Stimulated activated CD8-positive, alpha-beta memory T cell treated with anti-CD3 and anti-CD28 coated beads, Interleukin-2, amount 100 ng/mL, for 48 hours (primary cell): ENCODE measurements at places on chromosomes 2 and 18.

DNA sequence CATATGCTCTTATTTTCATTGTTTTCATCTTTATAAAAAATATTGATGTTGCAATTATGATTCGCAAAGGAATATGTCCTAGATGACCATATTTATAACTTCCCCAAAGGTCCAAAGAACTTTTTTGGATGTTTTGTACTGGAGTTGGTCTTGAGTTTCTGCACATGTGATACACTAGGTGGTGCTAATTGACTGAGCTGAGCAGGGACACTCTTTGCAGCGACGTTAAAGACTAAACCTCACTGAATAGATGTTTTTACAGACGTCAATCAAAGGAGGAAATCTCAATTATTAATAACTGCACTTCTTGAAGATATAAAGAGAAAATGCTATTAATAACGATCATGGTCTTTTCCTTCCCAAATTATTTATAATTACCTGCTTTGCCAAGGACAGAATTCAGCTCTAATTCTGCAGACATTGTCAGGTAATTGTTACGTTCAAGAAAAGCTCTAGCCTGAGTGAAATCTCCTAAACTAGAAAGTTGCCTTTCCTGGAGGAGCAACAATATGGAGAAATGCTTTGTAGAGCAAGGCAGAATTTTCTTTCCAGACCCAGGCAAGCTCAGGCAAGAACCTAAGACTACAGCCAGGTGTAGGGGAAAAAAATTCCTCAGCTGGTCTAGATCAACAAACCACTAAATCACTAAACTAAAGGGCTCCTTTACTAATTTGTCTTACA lies 119.3 kb upstream of the RBBP8 start:
- DNase-seq = no peak

DNA sequence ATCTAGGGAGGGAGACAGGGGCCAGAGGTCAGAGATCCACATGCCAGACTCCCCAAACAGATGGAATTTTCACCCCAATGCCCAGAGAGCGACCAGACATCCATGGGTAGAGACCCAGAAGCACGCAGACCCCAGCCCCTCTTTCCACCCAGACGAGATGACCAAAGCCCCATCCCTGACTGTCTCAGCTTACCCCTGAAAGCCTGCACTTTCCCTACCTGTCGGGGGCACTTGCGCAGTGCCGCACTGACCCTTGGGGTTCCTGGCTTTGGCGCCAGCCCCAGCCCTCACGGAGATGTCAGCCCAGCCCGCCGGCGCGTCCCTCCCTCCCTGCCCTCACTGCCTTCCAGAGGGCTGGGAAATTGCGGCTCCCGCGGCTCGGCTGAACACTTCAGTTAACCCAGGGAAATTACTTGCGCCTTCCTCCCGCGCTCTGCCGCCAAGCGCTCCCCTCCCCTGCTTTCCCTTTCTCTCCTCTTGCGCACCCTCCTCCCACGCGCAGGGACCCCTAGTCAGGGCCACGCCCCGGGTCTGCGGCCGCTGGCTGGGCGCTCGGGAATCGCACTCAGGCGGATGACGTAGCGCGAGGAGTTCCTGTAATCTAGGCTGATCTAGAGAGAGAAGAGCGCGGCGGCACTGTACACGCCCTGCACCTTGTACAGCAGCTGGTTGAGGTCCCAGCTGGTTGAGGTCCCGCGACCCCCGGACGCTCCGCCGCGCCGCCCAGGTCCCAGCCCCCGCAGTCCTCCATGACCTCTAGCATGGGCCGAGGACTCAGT lies 12.0 kb downstream of the ALPG start:
- peak; percentile 40 for DNase-seq

DNA sequence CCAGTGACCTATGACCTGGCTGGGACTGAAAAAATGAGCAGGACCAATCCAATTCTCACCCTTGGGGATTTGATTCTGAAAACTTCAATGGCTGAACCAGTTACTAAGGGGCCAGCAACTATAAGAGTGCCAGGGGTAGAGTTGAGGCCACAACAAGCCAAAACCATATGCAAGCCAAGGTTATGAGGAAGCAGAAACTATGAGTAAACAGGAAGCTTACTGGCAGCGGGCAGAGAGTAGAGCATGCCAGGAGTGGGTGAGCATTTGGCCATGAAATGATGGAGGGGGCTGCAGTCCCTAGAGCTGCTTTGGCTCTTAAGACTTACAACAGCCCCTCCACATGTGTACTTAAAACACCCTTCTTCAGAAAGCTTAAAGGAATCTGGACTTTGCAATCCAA lies 82.4 kb downstream of the RBMS1 start:
- no peak for DNase-seq

DNA sequence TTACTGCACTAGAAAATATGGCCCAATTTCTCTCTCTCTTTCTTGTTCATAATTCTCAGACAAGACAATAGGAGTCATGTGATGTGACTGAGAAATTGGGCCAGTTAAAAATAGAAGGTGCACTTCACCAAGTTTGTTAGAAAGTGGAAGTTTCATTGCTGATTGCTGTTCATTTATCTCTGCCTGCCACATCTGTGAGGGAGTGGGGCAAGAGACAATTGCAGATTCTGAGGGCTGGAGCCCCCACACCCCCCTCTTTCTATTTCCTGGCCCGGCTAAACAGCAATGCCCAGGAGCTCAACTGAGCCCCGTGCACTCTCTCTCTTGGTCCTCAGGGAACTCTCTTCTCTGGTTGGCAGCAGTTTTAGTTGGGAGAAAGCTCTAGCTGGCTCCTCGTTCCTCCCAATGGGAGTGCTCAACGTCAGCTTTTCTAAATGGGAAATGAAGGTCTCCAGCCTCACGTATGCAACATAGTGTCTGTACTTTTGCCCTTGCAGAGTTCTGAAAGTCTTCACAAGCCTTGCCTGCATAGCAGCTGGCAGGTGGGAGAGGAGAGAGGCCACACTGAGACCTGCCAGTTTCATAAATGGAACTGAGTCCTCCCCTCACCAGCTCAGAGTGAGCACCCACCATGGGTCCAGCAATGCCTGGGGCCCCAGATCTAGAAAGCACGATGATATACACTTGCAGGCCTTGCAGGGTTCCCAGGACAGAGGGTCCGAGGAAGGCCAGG lies 115.7 kb downstream of the MYCN start:
- DNase-seq = no peak
